ENCODE measurements at places on chromosomes 12 and 14.

- no peak for DNase-seq
Measured at GRCh38 chr12:10101042-10101579, 2.3 kb upstream of the CLEC1A start.

- no peak for DNase-seq
Measured at GRCh38 chr12:75894965-75895754, 136.4 kb downstream of the PHLDA1 start.

GRCh38 chr14:35689000-35689460 is 120.1 kb downstream of the RALGAPA1 start:
- DNase-seq = no peak

DNA sequence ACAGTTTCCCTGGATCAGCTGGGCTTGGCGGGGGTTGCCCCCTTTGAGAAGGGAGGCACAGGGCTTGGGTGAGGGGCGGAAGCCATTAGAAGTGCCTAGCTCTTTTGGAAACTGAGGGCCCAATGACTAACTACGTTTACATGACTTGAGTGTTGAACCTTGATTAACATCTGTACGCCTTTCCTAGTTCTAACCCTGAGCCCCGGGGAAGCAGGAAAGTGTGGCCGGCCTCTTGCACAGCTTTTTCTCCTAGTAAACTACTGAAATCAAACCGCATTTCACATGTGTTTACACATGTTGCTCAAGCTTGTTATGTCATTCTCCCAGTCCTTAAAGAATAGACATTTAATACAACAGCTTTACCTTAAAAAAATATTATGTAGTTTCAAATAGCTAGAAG is 1356.4 kb upstream of the TMEM132C start:
- DNase-seq = no peak

DNA sequence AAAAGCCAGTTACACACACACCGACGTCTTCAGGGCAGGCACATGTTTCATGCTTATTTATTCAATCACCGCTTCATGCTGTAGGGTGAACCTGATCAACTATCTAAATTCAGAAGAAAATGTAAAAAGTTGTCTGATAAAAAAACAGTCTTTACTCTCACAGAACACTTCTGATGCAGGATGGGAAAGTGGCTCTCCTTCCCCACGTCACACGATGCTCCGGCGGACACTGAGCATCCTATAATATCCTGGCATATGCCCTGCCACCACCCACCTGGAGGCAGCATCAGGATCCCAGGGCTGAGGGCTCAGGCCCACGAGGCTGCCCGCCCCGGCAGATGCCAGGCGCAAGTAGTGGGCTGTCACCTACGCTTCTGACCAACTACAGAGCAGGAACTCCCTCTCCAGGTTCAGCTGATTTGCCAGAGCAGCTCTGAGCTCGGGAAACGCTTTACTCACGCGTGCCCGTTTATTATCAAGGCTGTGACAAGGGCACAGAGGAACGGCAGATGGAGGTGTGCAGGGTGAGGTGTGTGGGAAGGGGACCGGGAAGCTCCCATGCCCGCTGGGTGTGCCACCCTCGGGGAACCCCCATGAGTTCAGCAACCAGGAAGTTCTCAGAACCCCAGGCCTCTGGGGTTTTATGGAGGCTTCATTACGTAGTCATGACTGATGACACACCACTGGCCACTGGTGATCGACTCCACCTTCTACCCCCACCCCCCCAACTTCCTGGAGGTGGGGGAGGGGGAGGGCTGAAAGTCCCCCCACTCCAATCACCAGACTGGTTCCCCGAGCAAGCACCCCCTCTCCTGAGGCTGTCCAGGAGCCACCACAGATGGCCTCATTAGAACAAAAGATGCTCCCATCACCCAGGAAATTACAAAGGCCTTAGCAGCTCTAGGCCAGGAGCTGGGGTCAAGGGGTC is 32.1 kb downstream of the SLC15A4 start:
- DNase-seq = no peak

DNA sequence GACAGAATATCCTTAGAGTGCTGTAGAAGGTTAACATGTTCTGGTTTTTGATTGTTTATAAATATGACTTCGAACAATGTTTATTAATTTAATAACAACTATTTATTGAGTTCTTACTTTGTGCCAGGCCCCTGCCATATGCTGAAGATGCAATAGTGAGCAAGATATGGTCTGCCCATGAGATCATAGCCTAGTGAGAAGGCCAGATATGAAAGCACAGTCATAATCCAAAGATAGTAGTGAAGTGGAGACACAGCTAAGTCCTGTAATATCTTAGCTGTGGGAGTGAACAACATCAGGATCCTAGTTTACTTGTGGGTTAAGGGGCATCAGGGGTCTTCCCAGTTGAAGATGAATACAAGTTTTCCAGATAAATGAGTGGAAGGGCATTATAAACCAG is 189.4 kb upstream of the FBXO33 start:
- DNase-seq = no peak

DNA sequence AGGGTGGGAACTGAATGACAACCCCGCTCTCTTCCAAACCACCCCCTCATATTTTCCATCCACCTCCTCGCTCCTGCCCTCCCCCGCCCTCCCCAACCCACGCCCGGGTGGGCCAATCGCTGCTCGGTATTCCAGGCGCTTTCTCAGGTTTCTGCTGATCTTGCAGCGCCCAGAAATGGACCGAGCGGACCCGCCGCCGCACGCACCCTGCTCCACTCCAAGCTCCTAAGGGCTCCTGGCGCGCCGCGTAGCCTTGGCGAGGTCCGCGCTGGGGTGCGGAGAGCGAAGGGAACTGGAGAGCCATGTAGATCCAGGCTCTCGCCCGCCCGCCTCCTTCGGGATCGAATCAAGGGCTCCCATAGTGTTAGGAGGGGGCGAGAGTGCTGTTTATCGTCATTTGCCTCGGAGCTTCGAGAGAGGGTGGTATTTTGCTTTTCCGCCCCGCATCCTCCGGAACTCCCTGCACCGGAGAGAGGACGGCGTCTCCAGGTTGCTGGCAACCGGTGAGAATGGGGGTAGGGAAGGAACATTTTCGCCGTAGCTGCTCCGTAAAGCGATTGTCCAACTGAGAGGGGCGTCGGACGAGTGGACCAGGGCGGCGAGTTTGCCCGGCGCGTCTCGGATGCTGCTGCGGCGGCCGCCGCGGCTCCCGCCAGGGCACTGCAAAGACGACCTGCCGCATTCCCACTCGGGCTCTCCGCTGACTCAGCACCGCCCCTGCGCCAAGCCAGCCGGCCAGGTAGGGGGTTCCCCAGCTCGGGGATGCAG is at the start of gene KCNA1:
Gene KCNA1 (plus strand): TSS at position 172 of the 768 bp plus-strand sequence. CDS start 1,474 bp downstream, outside the sequence.
- no peak for DNase-seq

DNA sequence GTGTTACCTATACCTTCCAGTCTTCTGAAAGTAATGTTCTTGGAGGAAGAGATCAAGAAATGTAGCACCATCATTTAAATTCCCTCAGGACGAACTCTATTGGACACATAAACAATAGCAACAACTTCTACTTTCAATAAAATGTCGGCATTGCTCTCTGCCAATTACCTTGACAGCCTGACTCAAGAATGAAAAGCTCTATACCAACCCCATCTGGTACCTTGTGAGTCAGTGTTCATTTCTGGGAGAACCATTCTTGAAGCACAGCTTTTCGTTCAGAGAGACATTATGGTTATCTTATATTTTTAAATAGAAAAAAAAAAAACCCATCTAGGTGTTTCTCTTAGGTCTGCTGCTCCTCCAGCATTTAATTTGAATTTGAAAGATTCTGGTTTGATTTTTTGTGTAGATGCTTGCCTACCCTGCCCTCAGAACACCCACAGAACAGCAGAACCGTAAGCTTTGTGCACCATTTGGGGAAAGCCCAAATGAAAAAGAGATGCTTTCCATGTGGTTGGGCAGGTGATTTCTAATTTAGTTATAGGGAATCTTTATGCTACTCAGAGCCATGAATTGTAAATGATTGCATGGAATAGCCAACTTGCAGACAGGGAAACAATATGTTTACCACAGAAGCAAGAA is 156.0 kb downstream of the SAMD4A start:
- DNase-seq = no peak

- no peak for DNase-seq
Measured at GRCh38 chr12:52542157-52542556, 10.8 kb downstream of the KRT71 start.

- DNase-seq = no peak
Measured at GRCh38 chr14:104550340-104550860, 29.2 kb upstream of the C14orf180 start.

DNA sequence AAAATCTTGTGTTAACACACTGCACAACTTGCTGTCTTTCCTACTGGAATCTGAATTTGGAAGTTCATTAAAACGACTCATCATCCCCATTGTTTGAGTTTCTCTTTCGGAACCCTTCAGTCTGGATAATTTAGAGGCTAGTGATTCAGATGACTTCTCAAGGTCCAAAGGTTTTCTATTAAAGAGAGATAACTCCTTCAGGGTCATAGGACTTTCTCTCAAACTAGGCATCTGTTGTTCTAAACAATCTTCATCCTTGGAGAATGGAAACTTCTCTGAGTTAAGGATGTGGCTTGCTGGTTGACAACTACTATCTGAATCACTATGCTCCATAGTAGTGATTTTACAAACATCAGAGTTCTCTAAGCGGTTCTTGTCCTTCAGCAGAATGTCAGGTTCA is 4.4 kb downstream of the MLH3 start:
- no peak for DNase-seq
